ENCODE measurements at places on chromosomes 6 and 20.

DNA sequence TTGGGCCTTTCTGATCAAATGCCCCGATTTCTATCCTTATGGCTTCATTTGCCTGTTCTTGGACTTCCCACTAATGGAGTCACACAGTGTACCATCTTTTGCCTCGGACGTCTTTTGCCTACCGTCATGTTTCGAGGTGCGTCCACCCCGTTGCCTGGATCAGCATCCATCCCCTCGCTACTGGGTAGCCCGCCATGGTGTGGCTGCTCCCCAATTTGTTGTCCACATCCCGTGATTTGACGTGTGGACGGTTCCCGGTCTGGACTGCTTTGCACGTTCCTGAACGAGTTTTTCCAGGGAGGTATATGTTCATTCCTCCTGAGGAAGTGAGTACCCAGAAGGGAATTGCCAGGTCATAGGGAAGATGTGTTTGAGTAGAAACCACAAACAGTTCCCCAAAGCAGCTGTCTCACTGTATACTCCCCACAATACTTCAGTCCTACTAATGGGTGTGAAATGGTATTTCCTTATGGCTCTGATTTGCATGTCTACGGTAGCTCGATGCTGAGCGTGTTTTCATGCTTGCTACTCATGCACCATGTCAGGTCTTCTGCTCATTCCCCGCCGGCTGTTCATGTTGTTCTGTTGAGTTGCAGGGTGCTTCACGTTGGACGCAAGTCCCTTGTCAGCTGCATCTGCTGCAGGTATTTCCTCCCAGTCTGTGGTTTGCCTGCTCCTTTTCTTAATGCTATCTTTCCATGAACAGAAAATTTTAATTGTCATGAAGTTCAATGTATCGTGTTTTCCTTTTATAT is 86.8 kb upstream of the AFDN start:
- DNase-seq: no peak

DNA sequence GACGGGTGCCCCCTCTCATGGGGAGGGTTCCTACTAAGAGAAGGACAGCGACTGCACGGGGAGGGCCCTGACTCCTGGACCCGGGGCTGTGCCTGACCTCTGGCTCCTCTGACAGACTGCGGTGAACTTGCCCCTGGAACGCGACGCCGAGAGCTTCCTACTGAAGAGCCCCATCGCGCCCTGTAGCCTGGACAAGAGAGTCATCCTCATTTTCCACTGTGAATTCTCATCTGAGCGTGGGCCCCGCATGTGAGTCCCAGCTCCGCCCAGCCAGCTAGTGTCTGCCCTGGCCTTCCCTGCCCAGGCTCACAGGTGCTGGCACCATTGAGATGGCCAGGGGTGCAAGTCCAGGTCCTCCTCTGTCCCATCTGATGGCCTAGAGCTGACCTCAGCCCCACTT is 7.2 kb downstream of the CDC25B start:
- no peak for DNase-seq

- no peak for DNase-seq
Observed at GRCh38 chr20:50992733-50993457, 30.0 kb downstream of the KCNG1 start.

- DNase-seq: no peak
Observed at GRCh38 chr20:15708984-15709598, 864.2 kb downstream of the KIF16B start.

- no peak for DNase-seq
Observed at GRCh38 chr20:45354423-45355208, 6.4 kb upstream of the SDC4 start.

- no peak for DNase-seq
Observed at GRCh38 chr20:9510911-9511310, 3.5 kb upstream of the LAMP5 start.

GRCh38 chr6:84344005-84344404 is 116.6 kb upstream of the CEP162 start:
- DNase-seq: no peak

GRCh38 chr6:388202-388903 is 3.2 kb upstream of the IRF4 start:
- no peak for DNase-seq

DNA sequence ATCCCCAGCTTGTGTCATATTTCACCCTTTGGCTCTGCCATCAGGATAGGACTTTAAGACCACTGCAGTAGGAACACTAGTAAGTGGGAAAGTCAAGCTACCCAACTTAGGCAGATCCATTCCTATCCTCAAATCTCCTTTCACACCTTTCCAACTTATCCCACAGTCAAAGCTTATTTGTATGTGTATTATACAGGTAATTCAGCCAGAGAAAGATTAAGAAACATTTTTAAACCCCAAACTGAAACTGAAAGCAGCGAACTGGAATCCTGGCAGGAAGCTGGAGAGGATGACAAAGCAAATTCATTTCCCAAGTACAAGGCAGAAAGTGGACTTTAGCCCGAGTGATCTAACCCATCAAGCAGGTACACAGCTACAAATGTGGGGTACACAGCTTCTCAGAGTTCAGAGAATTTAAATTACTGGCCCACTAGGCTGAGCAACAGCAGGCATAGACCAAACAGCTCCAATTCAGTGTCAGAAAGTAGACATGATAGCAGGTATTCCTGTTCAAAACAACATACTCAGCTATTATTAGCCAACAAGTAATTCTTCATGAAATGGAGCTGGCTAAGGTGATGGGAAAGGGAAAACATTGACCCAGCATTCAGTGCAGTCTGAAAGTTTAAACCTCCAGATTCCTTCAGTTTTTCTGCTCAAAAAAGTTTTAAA is 39.1 kb downstream of the ILRUN start:
- DNase-seq: peak; percentile 45

DNA sequence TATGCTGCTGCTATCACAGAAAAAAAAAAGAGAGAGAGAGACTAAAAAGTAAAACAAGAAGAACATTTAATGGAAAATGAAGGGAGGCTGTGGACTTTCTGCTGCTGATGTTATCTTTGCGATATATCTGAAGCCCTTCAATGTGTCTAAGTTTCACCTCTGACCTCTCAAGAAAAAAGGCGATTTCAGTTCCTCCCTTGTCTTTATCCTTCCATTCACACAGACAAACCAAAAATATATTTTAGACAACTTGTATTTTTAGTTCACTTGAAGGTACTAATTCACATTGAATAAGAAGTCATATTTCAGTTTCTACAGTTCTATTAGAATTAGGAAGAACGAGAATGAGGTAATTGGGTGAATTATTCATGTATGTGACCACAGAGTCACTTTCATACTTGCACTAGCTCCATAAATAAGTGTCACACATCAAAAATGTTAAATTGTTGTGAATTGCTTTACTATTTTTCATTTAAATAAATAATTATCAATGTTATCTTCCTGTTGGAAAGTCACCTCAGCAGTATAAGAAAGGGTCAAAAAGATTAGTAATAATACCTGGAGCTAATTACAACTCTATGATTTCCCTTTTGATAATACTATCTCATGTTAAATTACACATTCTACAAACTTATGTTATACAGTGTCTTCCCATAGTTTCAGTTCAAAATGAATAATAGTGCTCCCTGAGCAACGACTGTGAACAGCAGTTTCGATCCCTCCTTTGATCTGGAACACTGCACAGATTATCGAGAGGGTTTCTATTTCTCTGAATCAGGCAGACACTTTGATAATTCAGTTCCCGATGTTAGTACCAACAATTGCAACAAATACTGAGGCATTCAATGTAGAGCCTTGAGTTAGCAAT is 85.2 kb upstream of the PLCB4 start:
- no peak for DNase-seq

GRCh38 chr6:110735666-110736065 is 79.6 kb downstream of the CDK19 start:
- DNase-seq: no peak

GRCh38 chr20:57415771-57416170 is 24.6 kb downstream of the RBM38 start:
- no peak for DNase-seq

- DNase-seq: no peak
Observed at GRCh38 chr6:137880746-137881521, 13.9 kb downstream of the TNFAIP3 start.

DNA sequence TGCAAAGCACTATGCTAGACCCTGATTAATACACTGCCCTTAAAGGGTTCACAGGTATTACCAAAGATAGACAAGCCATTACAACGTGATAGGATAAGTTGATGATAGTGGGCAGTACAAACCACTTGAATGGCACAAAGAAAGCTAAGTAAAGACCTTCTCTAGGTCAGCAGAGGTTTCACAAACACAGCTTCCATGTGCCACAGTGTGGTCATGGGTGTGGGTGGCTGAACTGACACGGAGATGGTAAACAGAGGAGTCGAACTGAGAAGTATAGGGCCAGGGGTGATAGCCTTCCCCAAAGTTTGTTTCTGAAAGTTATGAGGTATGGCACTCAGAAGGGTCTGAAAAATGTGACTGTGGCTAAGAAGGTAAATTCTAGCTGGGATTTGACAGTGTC is 4.3 kb downstream of the ZBTB9 start:
- DNase-seq: no peak

DNA sequence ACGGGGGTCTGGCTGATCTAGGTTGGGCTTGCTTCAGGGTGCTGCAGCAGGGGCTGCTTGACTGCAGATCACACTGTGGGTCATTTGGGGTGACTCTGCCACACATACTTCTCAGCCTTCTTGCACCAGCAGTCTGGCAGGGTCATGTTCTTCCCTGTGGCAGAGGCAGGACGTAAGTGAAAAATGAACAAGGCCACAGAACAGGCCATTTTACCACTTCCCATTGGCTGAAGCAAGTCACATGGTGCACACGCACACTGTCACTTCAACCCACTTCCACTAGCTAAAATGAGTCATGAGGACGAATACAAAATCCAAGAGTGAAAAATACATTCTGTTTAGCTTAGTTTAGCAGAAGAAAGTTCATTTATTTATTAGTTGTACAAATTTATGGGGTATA is 168.6 kb upstream of the GGTLC1 start:
- DNase-seq: no peak

- DNase-seq: no peak
Observed at GRCh38 chr6:77492530-77492929, 29.2 kb upstream of the HTR1B start.

DNA sequence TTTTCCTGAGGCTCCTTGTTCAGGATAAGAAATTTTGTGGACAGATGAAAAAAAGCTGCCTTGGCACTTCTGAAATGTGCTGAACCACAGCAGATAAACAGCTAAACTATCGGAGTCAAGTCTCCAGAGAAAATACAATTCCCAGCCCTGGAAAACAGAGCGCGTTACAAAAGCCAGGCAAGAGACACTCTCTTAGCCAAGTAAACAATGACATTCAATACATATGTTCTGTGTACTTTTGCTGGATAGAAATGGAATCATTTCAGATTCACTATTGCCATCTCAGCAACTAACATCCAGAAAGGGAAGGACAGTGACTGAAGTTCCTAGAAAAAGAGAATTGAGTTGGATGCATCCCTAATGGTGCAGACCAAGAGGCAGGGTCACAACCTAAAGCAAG is 196.8 kb upstream of the NRSN1 start:
- no peak for DNase-seq

DNA sequence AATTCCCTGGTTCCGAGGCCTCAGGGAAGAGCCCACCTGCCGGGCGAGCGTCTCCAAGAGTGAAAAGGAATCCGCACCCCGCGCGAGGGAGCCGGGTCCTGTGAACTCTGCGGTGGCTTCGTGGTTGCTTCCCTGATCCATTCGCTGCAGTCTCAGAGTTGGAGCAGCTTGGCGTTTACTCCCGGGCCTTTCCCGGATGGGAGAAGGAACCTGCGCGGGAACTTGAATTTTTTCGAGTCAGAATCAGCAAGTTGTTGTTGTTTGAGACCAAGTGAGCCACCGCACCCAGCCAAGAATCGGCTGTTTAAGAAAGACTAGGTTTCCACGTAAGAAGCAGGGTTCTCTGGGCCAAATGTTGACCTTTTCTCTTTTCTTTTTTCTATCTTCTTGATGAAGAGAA is 12.9 kb downstream of the PRSS16 start:
- DNase-seq: no peak

DNA sequence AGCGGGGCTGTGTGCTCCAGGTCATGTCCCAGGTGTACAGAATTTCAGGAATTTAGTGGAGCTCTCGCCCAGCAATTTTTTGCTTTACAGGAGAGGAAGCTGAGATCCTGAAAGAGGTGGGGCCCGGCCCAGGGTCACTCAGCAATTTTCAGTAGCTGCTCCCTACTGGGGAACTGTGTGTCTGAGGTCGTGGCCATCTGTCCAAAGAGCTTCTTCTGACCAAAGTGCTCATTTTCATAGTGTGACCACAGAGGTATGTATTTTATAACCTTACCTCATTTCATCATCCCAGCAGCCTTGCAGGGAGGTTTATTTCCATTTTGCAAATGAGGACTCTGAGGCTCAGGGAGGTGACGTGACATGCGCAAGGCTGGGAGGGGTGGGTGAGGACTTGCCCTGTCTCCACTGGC is 46.3 kb downstream of the FAM209B start:
- no peak for DNase-seq

GRCh38 chr6:14703586-14703985 is 542.3 kb upstream of the JARID2 start:
- no peak for DNase-seq

DNA sequence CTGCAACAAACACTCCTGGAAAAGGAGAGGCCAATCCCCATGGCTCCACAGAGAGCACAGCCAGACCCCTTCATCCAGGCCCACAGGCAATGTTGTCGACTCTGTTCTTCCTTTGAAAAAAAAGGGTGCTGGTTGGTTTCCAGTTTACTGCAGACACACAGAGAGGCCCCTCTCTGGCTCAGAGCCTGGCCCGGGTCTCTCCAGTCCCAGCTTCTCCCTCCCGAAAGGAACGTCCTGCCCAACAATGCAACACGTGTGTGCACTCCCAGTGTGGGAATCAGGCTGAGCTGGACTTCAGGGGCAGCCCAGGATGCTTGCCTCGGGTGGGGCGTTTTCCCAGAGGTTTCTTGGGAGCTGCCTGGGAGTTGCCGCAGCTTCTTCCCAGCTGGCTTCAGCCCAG is 4.5 kb upstream of the NKAIN4 start:
- no peak for DNase-seq

DNA sequence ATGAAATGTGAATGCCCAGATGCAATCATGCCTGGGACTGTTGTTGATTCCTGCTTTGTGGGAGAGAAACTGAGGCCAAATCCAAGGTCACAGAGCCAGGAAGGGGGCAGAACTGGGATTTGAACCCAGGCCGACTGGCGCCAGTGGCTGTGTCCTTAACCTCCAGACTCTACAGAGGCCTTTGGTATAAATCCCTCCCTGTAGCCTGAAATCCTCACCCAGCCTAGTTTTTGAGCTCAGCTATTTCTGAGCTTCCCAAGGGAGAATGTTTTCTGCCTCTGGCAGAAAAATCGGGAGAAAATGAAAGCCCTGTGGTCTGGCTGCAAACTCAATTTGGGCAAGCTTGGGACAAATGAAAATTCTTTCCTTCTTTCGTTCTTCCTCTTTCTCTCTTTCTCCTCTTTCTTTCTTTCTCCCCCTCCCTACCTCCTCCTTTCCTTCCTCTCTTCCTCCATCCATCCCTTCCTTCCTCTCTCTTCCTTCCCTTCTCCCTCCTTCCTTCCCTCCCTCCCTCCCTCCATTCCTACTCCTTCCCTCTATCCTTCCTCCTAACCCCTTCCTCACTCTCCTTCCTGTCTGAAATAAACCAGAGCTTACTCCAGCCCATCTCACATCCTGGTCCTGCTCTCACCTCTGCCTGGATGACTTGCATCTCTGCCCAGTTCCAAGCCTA is 34.9 kb downstream of the SNAI1 start:
- no peak for DNase-seq
